ENCODE measurements at places on chromosomes 2 and 18. TPM values are rescaled to one million over a fixed set of nuclear protein-coding genes. Genes with fewer than 3 reads are reported as not detected.

The C1QL2 gene
- not detected for total RNA-seq

DNA sequence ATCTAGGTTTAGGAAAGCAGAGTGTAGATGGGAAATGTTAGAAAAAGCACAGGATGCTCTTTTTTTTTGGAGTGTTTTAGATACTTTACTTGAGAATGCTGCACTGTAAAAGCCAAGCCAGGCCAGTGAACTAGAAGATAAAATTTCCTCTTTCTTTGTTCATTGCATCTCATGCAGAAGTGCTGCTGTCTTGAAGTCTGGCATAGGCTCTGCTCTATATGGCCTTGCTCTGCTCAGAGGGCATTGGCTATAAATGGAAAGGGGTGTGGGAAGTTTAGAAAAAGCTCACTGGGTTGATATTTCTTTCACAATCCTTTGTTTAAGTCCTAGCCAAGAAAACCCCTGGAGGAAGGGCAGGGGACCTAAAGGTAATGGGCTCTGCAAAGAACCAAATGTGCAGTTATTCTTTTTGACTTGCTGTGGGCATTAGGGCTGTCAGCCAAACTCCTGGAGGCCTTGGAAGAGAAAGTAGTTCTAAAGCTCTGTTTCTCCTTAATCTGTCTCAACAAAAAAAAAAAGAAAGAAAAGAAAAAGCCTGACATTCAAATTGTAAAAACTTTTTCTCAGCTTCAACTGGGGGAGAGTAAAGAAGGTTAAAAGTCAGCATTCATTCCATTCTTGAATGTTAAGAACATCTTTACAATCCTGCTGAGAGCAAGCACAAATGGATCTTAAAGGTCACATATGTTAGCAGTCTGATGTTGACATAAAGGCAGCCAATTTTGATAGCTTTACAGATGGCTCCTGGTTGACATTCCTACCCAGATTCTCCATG is 338.3 kb downstream of the GULP1 start:
- ATAC-seq = no peak

GRCh38 chr2:241211276-241211675 is 22.8 kb downstream of the ANO7 start:
- no peak for ATAC-seq

DNA sequence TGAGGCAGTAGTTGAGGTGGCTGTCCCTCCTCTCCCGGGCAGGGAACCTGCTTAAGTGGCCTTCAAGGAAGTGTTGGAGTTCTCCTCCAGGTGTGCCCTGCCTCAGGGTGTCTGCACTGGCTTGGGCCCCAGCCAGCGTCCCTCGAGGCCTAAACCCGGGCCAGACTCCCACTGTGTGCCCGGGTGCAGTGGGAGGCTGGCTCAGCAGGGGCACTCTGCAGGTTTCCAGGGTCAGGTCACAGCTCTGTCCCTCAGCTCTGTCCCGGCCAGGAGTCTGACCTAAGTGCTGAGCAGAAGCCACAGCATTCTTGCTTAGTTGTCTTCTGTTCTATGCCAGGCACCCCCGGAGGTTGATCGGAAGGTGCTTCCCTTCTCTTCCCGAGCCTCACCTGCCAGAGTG is 69.0 kb upstream of the OTOS start:
- ATAC-seq = no peak

The RAD51AP2 gene
- total RNA-seq = not detected

DNA sequence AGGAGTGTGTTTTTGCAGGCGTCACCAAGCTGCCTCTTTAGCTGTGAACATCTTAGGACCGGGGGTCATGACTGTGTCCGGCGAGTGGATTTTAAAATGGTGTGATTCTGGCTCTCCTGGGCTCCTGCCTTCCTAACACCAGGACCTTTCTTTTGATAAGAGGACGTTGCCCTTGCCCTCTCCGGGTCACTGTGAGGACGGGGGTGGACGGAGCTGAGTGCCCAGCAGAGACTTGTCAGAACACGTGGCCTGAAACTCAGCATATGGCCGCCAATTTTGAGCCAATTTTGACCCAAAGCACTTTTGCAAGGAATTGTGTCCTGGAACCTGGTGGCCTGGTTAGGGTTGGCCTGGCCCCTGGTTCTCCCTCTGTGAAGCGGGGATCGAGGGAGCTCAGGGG is 40.2 kb downstream of the RTP5 start:
- ATAC-seq = no peak
